ENCODE measurements at places on chromosomes 3 and 15. TPM values are rescaled to one million over a fixed set of nuclear protein-coding genes. Genes with fewer than 3 reads are reported as not detected.

The P2RY12 gene
- total RNA-seq, result not detected

The TEX9 gene
- total RNA-seq, result 4.7 TPM

The AMT gene
- total RNA-seq, result 0.73 TPM

The NLGN1 gene
- not detected for total RNA-seq

The FRMD5 gene
- total RNA-seq, result 2.9 TPM

The RHOV gene
- 4.2 TPM for total RNA-seq

The CFAP91 gene
- total RNA-seq, result 0.31 TPM

The AADACL2 gene
- total RNA-seq, result not detected

The CEP70 gene
- 10.6 TPM for total RNA-seq

The STRIT1 gene
- not detected for total RNA-seq

The KLF15 gene
- total RNA-seq, result 0.56 TPM

The SLC38A3 gene
- total RNA-seq, result not detected

The ARPIN gene
- 14.3 TPM for total RNA-seq

The CATSPER2 gene
- 0.56 TPM for total RNA-seq

The TRAT1 gene
- total RNA-seq, result not detected

The CYP8B1 gene
- total RNA-seq, result not detected

The PLA2G4E gene
- not detected for total RNA-seq

The MAN2C1 gene
- total RNA-seq, result 72.0 TPM

The IL5RA gene
- total RNA-seq, result not detected

The CEMIP gene
- 1.3 TPM for total RNA-seq
